ENCODE measurements at places on chromosomes 7 and 10. TPM values are rescaled to one million over a fixed set of nuclear protein-coding genes. Genes with fewer than 3 reads are reported as not detected.

DNA sequence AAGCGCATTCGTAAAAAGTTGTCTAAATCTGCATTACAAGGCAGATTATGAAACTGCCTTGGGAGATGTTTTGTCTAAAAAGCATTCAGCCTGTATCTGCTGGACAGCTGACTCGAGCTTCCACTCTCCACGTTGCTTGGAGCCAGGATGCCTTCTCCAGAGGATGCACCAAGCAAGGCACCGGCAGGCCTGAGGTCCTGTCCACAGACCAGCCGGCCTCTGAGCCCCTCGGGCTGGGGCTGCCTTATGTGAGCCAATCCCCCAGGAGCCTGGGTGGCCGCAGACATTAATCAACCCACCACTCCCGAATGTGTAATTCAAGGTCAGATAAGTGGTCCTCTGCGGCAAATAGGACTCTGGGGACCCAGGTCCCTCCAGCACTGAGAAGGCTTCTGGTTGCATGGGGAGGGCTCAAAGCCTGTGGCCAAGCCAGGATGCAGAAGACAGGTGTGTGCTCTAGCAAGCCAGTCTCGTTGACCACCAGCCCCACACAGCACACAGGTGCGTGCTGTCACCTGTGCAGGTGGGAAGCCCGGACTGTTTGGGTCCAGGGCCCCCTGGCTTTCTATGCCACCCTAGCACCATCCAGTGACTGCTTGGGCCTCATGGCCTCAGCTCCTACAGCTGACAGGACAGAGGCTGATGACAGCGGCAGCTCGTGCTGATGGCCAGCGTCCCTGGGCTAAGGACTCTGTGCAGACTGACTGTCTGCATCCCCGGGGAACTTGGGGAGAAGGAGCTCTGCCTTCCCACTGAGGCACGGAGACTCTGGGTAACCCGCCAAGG lies 4.8 kb upstream of the RET start:
- H3K27ac ChIP-seq = no peak overlapping the region
- H3K36me3 ChIP-seq = no peaks in the 10 kb centered on the region
- no peak overlapping the region for H3K4me3 ChIP-seq
- no peak for DNase-seq
- H3K27me3 ChIP-seq = peaks cover 32% of the 10 kb centered on the region
- H3K4me1 ChIP-seq = peaks cover 14% of the 10 kb centered on the region

DNA sequence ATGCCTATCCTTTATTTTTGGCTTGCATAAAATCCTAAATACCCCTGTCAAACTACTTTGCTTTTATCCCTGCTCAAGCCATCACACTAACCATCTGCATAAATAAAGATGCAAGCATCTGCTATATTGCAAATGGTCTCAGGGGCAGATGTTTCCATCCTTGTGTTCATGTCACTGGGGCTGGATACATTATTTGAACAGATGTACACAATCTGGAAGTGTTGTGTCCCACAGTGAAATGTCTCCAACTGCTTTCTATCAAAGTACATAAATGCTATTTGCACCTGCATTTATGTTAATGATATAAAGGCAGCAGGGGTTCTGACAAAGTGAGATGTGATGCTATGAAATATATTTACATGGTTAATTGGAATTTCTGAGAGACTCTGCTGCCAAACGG lies 163.1 kb downstream of the ZNF438 start:
- no peak for DNase-seq
- H3K4me1 ChIP-seq = peaks cover 5% of the 10 kb centered on the region
- H3K27ac ChIP-seq = no peak overlapping the region
- H3K4me3 ChIP-seq = no peak overlapping the region

- H3K36me3 ChIP-seq = no peaks in the 10 kb centered on the region
- peaks cover 16% of the 10 kb centered on the region for H3K4me1 ChIP-seq
- peak overlapping the region; percentile 8 for H3K27ac ChIP-seq
- H3K4me3 ChIP-seq = no peak overlapping the region
- peak; percentile 79 for DNase-seq
These were observed 365.6 kb downstream of the WDR11 start for GRCh38 chr10:121216721-121217181.

DNA sequence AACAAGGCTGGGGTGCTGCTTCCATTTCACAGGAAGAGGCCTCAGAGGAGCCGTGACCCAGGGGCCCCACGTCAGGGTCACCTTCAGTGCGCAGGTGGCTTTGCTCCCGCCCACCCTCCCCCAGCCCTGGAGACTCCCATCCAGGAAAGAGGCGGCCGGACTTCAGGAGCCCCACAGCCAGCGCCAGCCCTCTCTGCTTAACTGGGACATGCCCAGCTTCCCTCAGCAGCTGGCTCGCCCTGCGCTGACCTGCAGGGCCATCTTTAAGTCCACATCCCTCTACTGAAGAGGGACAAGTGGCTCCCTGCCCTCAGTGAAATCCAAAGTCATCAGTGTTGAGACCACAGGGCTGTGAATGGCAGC lies 141.9 kb upstream of the PPP2R2D start:
- H3K27me3 ChIP-seq = no peaks in the 10 kb centered on the region
- no peak overlapping the region for H3K4me3 ChIP-seq
- DNase-seq = peak; percentile 48
- H3K36me3 ChIP-seq = no peaks in the 10 kb centered on the region
- H3K4me1 ChIP-seq = no peaks in the 10 kb centered on the region
- no peak overlapping the region for H3K27ac ChIP-seq

DNA sequence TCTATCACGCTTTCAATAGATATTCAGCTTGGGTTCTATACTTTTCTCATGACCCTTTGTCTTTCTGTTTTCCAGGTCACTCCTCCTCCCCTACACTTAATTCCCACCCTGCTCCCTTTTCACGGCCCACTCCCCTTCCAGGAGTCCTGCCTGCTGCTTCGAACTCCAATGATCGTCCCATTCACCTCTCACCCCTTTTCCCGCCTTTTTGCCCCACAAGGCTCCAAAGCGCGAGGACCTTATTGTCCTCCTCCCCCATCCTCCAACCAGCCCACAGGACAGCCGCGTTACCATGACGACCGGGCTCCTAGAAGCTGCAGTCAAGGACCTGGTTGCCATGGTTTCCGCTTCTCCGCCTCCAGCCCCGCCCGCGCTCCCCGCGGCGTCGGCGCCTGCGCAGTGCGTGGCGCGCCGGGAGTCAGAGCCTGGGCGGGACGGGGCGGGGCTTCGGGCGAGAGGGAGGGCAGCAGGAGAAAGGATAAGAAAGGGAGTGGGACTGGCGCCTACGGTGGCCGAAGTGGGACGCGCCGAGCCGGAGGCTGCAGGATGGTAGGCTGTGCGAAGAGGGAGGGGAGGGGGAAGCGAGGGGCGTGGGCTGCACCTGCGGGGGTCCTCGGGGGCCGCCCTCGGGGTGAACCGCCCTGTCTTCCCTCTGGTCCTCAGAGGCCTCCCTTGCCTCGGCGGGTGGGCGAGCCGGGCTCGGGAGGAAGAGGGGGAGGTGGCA lies at the start of gene AP1S1:
TSS of gene AP1S1 (plus strand) at position 508 of the 724 bp plus-strand sequence. CDS start at position 547, 39 bp downstream.
- no peaks in the 10 kb centered on the region for H3K4me1 ChIP-seq
- no peaks in the 10 kb centered on the region for H3K27me3 ChIP-seq
- H3K4me3 ChIP-seq = peak within 1 kb of the TSS; percentile 90
- peak; percentile 96 for DNase-seq

DNA sequence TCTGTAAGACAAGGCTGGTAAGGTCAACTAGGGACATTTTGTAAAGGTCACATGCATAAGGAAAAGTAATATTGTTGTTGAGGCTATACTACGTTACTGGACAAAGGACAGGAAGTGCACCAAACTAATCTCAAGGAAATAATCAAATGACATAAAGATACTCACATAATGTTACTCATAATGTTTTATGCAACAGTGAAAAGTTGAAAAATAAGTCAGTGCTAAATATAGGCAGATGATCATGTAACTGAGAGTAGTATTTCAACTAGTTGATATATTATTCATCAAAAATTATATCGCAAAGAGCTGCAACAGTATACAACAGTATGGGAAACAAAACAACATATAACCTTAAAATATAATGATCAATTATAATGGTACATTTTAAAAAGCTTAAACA lies 215.7 kb downstream of the PTN start:
- H3K27ac ChIP-seq = no peak overlapping the region
- H3K4me1 ChIP-seq = no peaks in the 10 kb centered on the region
- H3K4me3 ChIP-seq = no peak overlapping the region

GRCh38 chr7:133827707-133828623 lies 299.2 kb upstream of the LRGUK start:
- H3K4me1 ChIP-seq = no peaks in the 10 kb centered on the region
- H3K36me3 ChIP-seq = no peaks in the 10 kb centered on the region
- no peak for DNase-seq
- no peaks in the 10 kb centered on the region for H3K27me3 ChIP-seq
- H3K4me3 ChIP-seq = no peak overlapping the region

DNA sequence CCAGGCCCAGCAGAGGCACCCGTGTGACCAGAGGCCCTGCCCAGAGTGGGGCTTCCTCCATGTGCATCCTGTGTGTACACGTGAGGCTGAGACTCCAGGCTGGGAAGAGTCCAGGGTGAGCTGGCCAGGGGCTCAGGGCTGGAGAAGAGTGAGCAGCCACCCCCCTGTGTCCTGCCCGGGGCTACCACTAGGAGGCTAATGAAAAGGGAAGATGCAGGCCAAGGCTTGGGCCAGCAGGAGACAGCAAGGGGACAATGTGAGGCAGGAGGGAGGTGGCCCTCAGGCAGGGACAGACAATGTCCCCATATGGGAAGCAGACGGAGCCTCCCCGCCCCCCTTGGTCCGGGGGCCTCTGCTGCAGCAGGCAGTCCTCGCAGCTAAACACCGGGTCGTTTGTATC lies 102.0 kb downstream of the HIF1AN start:
- DNase-seq = no peak
- no peaks in the 10 kb centered on the region for H3K4me1 ChIP-seq
- no peaks in the 10 kb centered on the region for H3K36me3 ChIP-seq

DNA sequence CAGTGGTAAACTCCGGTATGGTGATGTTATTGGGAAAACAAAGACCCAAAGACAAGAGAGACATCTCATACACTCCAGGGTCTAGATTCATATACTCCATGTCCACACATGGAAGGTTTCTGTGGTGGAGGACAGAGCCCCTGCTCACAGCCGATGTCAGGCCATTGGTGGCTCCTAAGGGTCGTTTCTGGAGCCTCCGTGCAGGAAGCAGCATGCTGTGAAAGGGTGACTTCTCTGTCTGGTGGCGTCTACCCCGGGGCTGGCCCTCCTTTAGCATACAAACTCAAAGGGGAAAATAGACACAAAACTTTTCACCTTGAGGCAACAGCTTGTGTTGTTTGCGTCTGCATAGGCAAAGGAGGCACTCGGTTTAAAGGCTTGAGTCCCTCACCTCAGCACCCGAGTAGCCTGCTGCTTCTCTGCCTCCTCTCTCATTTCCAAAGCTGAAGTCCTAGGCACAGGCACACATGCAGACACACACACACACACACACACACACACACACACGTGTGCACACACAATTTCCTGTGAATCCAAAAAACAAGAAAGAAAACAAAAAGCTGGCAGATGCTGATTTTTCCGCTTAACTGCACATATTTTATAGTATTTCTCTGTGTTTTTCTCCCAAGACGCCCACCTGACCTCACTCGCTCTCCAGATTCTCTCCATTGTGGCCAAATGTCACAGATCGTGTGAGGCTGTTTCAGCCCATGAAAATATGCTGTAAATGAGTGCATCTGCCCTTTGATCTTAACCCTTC lies 601.4 kb upstream of the MGMT start:
- no peak for DNase-seq
- no peaks in the 10 kb centered on the region for H3K27me3 ChIP-seq
- no peak overlapping the region for H3K27ac ChIP-seq
- no peak overlapping the region for H3K4me3 ChIP-seq
- no peaks in the 10 kb centered on the region for H3K4me1 ChIP-seq

- no peaks in the 10 kb centered on the region for H3K4me1 ChIP-seq
- no peaks in the 10 kb centered on the region for H3K27me3 ChIP-seq
- H3K4me3 ChIP-seq = no peak overlapping the region
- no peaks in the 10 kb centered on the region for H3K36me3 ChIP-seq
These were observed 732.7 kb upstream of the AUTS2 start for GRCh38 chr7:68865351-68866199.

DNA sequence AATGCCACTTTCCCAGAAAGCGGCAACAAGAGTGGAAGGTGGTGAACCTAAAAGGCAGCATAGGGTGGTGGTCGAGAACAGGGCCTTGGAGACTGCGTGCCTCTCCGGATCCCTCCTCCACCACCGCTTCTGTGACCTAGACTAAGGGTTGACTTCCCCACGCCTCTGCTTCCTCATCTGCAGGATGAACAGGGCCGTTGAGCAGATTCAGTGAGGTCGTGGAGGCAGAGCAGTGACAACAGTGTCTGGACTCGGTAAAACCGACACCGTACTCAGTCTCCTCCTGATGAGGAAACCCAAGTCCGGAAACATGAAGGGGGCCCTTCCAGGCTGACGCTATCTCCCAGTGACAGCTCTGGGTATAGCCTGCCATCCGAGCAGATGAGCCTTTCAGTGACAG lies 162.6 kb downstream of the CELF2 start:
- no peaks in the 10 kb centered on the region for H3K36me3 ChIP-seq
- DNase-seq = no peak
- no peak overlapping the region for H3K4me3 ChIP-seq
- peaks cover 16% of the 10 kb centered on the region for H3K4me1 ChIP-seq

DNA sequence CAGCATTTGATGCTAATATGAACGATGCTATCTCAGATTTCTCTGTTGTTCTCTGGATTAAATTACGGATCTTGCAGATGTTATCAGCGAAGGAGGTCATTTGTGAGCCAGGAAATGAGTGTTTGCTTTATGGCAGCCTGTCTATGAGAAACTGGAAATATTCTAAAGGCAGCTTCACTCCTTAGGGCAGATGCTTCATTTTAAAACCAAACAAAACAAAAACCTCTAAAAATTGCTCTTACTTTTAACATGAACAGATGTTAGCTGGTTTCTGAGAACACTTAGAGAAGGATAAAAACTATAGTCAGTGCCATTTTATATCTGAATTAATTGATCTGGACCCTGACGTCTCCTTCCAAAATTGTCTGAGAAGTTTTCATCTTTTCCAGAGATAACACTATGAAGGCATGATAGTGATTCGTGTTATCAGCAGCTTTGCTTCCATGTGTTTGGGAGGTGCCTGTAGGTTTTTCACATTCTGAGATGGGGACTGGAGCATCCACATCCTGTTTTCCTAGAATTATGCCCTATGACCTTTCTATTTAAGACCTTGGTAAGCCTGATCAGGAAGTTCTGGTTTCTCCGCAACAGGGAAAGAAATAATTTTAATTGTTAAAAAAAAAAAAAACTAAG lies 53.1 kb downstream of the CPED1 start:
- no peak overlapping the region for H3K4me3 ChIP-seq
- no peaks in the 10 kb centered on the region for H3K27me3 ChIP-seq
- no peaks in the 10 kb centered on the region for H3K36me3 ChIP-seq
- peaks cover 6% of the 10 kb centered on the region for H3K4me1 ChIP-seq
- H3K27ac ChIP-seq = peak overlapping the region; percentile 42

SPDYE2B gene
- not detected for polyA plus RNA-seq

ARHGAP22 gene
- 2.4 TPM for polyA plus RNA-seq

CDH23 gene
- 2.1 TPM for polyA plus RNA-seq

LRRC18 gene
- polyA plus RNA-seq = not detected

Data from sigmoid colon (tissue), 7 donors.